Stromal cell of bone marrow (primary cell): ENCODE measurements at places on chromosomes 7 and 10.

GRCh38 chr7:48337012-48337621 is 165.9 kb downstream of the ABCA13 start:
- DNase-seq = peak; percentile 16

GRCh38 chr7:78279032-78279431 is 480.5 kb downstream of the PHTF2 start:
- DNase-seq = peak; percentile 62

GRCh38 chr10:62924344-62924748 is 108.2 kb upstream of the EGR2 start:
- DNase-seq = no peak

DNA sequence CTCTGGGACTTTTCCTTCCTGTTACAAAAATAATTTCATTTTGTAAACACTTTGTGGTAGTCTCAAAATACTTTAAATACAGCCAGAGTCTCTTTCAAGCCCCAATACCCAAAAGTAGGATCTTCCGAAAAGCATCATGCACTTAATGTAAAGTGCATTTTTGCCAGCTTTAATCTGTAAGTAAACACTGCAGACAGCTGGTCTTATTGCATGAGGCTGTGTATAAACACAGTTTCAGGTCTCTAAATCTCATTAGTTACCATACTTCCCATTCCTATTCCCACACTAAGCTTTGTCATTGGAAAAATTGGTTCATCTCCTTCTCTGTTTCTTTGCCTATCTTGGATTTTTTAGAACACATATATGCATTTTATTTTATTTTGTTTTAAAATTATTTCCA is 87.6 kb upstream of the GNAI1 start:
- no peak for DNase-seq

DNA sequence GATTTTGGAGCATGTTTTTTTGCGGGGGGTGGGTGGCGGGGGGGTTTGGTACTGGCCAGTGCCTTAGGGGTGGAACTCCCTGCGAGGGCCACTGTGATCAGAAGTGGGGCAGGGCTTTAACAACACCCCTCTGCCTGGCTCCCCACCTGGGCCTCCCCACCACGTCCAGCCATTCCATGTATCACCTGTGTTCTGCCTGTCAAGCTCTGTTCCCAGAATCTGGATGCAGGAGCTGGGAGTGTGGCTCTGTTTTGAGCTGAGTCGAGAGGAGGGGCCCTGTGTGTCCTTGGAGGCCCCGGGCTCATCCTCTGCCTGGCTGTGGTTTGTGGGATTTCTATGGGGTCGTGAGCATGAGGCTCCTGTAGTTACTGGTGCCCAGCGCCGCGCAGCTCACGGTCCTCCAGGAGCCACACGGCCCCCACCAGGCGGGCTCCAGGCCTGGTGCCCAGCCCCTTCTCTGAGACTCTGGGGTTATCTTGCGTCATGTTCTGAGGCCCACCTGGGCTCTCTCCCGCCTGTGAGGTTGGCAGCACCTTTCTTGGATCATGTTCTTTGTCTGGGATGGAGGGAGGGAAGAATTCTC is 29.6 kb downstream of the PFKFB3 start:
- DNase-seq = no peak

GRCh38 chr7:49119706-49120105 is 195.4 kb downstream of the CDC14C start:
- no peak for DNase-seq

- DNase-seq = no peak
Measured at GRCh38 chr7:107248551-107249316, 79.9 kb downstream of the HBP1 start.
